ENCODE measurements at places on chromosomes 7 and 10.

GRCh38 chr7:24587853-24588252 is 14.6 kb downstream of the PALS2 start:
- DNase-seq, result no peak

GRCh38 chr7:1990001-1990670 is 242.6 kb downstream of the MAD1L1 start:
- DNase-seq, result no peak

DNA sequence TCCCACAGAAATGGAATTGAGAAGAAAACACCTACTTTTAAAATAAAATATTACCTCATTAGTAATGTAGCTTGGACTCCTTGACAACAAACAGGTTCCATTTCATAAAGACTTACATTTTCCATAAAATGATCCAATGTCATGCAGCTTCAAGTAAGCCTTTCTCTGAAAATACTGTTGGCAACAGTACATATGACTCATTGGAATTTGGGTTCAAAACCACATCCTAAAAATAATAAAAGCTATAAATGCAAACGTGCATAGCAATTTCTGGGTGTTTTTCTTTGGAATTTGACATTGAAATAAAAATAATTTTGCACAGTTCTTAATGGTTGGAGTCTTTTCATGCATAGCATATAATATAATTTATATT is 47.9 kb downstream of the FHIP2A start:
- no peak for DNase-seq

DNA sequence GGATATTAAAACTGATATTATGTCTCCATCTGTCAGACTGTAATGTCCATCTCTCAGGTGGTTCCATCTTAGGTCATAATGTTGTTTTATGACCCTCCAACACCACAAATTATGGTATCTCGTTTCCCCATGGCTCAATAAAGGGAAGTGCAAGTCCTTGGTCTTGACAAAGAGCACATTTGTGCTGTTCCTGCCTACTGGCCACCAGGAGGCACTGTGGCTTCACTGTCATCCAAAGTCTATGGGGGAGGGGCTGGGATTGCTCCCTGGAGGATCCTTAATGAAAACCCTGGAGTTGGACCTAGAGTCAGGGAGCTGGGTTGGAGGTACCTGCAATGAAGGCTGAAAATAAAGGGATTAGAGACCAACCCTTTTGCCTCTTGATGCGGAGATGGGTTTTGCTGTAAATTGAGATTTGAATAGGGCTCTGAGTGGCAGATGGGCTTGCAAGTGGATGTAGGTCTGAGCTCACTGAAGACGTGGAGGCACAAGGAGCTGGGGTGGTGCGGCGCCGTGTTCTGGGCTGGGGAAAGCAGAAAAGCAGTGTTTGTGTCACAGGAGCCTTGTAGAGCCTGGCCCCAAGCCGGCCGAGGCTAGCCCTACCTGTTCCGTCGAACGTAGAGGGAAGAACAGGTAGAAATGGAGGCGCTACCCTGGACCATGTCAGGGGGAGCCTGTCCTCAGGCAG is 180.5 kb upstream of the PRSS58 start:
- DNase-seq, result peak; percentile 34

DNA sequence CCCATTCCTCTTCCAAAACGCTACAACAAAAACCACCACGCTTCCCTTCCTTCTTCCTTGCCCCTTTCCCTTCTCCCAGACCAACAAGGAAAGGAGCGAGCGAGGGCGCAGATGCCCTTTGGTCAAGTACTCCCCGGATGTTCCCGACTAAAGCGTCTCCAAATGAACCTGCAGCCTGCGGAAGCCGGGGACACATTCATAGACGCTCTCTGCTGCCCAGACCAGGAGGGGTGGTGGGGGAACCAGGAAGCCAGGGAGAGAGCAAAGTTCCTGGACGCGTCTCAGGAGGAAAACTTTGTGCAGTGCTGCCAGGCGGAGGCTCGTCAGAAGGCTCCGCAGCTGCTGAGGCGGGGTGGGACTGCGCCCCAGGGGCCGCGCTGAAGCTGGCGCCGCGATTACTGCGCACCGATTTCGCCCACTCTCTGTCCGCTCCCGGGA is 754 bp downstream of the SEMA3D start:
- DNase-seq, result peak; percentile 78

GRCh38 chr7:74043523-74043951 is 15.6 kb downstream of the ELN start:
- DNase-seq, result no peak

DNA sequence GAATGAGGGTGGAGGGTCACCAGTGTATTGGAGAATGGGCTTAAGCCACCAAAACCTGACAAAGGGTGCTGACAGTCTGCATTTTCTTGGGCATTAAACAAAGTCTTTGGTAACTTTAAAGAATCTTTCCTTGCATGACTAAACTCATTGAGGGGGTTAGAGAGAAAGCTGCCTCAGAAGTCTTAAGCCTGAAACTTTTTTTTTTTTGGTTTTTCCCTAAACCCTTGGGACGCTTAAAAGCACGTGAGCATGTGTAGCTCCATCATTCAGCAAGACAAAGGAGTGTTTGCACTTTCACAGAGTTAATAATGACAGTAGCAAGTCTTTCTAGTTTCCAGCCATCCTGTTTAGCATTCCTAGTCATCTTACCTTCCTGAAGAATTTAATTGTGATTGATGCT is 110.7 kb downstream of the LRMDA start:
- DNase-seq, result no peak

DNA sequence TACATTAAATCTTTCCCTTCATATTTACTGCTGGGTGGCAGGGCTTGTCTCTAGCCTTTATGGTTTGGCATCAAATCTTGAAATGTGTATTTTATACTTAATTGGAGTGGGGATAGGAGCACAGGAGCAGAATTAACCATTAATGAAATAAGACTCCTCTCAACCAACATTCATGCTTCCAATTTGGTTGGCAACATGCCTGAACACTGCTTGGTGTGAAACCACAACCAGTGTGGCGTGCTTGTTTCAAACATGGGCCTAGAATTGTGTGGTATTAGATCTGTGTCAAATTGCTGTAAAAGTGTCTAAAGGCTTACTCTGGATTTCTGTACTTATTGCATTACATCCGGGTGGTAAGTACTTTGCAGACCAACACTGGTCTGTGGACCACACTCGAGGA is 25.1 kb upstream of the VPS41 start:
- no peak for DNase-seq

- no peak for DNase-seq
These were observed 41.8 kb upstream of the RABGEF1 start for GRCh38 chr7:66698652-66699205.

GRCh38 chr7:82805527-82805960 is 357.1 kb downstream of the PCLO start:
- no peak for DNase-seq

- DNase-seq, result no peak
These were observed 16.8 kb upstream of the CRTAC1 start for GRCh38 chr10:98047009-98047741.

DNA sequence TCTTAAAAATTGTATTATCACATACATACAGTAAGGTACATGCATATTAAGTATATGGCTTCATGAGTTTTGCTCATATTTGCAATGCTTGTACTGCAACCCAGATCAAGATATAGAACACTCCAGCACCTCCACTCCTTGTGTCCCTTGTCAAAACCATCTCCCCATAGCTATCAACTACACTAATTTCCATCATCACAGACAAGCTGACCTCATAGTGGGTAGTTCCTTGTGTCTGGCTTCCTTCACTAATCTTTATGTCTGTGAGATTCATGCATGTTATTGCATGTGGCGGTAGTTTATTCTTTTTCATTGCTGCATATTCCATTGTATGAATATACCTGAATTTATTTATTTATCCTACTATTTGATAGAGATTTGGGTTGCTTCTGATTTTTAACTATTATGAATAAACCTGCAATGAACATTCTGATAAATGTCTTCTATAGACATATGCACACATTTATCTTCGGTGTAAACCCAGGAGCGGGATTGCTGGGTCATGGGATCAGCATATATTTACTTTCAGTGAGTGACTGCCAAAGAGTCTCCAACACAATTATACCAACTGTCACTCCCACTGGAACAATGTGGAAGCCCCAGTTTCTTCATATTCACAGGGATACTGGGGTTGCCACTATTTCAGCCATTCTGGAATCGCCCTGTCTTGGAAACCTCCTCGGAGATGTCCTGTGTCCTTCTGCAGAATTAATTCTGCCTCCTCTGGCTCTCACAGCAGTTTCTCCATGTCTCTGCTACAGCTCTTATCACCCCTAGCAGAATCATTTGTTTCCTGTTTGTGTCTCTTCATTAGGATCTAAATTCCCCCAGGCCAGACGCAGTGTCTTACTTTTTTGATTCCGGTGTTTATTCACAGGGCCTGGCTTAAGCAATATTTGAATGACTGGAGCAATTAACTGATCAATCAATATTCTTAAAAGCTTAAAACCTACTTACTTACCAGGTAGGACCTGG is 14.7 kb upstream of the ADAM12 start:
- DNase-seq, result no peak

GRCh38 chr10:98370831-98371820 is 43.9 kb downstream of the PYROXD2 start:
- DNase-seq, result no peak

GRCh38 chr10:100713859-100714565 is 31.4 kb upstream of the PAX2 start:
- DNase-seq, result no peak

DNA sequence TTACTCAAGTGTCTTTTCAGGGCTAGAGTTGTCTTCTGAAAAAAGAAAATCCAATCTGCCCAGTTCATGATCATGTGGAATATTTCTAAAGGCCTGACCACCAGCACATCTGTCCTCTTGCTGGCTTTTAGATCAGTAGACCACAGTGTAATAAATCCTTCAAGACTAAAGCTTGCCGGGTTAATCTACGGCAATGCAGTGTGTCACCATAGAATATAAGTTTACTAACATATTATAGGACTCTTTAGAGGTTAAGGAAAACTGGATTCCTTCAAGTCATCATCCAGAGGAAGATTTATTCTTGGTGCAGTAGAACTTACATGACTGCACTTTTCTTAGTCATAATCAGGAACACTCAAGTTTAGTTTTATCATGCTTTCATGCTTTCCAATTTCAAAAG is 349.5 kb downstream of the SEMA3D start:
- DNase-seq, result no peak

GRCh38 chr10:72248468-72249151 is 25.1 kb upstream of the DDIT4 start:
- peak; percentile 81 for DNase-seq

GRCh38 chr7:130500463-130500862 is 8.6 kb downstream of the MEST start:
- DNase-seq, result no peak

- DNase-seq, result no peak
These were observed 133.7 kb upstream of the NAMPT start for GRCh38 chr7:106418526-106418925.

- no peak for DNase-seq
These were observed 898.6 kb downstream of the KCNMA1 start for GRCh38 chr10:76738991-76739390.

Measured in hepatocyte (in vitro differentiated cells).